ENCODE measurements at places on chromosomes 3 and 15.

DNA sequence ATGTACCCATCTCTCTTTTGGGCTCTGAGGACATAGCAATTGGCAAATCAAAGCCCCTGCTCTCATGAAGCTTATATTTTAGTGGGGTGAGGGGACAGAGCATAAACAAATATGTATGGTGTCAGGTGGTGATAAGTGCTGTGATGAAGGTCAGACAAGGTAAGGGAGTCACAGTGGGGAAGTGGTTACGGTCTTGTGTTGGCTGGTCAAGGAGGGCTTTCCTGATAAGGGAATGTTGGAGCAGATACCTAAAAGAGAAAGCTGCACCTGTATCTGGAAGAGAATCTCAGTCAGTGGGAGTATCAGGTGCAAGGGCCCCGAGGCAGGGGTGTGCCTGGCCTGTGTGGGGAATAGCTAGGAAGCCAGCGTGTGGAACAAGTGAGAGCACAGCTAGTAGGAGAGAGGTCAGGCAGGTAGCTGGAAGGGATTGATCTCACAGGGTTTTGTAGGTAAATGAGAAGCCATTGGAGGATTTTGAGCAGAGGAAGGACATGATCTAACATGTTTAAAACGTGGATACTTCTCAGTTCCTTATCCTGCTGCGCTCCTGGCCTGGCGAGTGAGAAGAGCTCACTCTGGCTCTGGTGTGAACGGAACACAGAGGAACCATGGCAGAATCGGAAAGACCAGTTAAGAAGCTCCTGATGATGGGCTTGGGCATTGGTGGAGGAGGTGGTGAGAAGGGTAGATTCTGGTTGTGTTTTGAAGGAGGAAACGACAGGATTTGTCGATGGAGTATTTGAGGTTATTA is 35.5 kb downstream of the MRAS start:
- DNase-seq, result no peak

DNA sequence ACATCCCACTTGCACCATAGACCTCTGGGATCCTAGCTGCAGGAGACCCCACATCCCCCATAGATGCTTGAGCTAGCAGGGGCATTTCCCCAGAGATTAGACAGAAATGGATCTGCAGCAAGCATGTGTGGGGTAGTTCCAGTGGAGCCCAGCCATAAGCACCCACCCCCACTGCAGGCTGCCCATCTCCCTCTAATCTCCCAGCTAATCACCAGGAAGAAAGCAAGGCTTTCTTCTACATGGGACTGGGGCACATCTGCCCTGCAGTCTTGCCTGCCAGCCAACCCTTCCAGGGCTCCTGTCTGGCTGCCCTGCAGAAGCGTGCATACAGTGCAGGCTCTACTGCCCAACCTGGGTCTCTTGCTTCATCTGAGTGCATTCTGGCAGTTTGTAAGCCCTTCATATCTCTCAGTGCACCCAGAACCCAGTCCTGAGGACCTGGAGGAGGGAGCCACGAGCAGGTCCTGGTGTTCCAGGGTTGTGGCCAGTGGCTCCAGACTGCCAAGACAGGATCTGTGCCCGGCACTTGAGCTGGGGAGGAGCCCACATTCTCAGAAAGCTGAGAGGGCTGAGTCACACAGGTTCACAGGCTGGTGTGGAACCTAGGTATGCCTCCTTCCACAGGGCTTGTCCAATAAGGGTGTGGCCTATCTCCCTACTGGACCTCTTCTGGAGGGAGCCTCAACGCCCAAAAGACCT is 49.9 kb upstream of the IGSF11 start:
- DNase-seq, result no peak

DNA sequence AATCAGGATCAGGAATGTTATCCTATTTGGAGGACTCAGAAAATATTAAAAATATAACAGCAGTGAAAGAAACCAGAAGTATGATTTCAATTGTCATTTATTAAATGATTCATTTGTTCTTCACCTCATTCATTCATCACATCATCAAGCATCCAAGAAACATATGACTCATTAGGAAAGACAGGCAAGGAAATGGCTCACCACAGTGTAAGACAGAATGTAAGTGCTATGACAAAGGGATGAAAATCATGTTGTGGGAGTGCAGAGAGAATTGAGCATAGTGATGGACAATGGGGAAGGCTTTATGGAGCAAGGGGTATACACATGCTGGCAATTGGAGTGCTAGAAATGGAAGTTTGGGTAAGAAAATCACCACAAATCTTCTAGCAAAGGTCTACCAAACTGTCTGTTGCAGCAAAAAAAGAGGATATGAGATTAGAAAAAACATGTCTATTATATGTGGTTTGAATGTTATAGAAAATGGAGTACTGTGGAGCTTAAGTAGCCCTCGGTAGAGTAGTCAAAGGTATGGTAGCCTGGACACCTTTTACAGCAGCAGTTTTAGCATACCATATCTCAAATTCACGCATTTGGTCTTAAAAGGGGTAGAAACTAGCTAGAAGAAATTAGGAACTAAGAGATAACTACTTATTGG is 111.1 kb upstream of the GPR149 start:
- no peak for DNase-seq

DNA sequence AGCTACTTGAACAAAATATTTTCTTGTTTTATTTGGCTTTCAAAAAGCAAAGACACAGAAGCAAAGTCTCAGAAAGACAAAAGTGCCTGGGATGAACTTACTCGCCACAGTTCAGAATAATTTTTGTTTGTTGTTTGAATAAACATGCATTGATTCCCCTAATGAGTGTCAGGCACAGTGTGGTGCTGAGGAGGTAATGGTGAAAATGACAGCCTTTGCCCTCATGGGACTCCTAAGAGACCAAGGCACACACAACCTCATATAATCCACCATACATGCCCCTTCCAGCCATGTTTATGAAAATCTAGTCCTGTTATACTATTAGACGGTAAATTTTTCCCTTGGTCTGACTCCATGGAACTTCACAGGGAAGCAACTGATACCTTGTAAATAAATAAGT is 2.5 kb downstream of the GOLIM4 start:
- no peak for DNase-seq

DNA sequence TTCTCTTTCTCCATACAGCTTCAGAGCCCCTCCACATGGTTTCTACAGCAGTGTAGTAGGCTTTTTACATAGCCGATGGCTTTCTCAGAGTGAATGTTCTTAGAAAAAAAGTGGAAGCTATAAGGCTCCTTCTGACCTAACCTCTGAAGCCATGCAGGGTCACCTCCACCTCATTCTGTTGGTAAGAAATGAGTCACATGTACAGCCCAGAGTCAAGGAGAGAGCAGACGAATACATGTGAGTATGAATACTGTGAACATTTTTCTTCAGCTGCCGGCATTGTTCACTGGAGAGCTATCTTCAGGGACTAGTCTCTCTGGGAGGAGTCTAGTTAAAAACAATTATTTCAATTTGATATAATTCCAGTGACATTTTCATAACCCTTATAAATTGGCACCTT is 68.2 kb upstream of the THRB start:
- no peak for DNase-seq

DNA sequence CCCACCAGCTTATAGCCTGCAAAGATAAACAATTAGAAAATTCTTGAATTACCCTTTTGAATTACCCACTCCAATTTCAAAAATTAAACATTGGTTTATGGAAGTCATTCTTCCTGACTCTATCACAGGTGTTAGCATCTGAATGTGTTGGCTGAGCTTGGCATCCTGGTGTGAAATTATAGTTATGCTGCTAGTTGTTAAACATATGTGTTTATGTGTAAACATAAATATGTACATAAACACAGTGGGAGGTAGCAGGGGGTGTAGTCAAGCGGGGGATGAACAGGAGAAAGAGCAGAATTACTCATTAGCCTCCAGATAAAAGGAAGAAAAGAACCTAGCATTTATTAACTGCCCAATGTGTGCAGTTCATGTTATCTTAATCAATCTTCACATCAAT is 530.2 kb downstream of the MCTP2 start:
- DNase-seq, result no peak

DNA sequence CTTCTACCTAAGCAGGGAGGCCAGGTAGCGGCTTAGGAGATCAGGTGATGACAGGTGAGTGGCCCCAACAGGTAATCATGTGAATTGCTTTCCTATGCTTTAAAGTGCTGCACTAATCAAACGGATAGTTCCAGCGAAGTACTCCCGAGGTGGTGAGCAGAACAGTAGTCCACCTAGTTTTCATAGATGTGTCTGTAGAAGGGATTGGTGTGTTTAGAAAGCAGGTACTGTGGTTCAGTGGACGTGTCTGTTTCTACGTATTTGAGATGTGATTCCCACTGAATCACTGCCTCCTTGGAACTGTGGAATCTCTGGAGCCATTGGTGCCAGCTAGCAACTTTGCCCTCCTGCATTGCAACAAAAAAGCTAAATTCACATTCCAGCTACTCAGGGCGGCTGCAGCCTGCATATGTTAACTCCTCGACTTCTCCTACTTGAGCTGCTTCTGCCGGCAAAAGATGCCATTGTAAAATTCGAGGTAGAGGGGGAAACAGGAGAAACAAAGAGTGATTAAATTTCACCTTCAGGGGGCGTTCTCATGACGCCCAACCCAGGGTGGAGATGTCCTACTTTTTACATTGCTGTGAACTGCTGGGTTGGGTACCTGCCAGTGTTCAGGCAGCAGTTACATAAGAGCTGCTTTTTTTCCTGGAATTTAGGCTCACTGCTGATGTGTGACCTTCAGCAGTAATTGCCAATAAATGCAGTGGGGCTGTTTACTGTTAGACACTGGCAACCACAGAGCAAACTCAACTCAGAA is 227.3 kb downstream of the ITPR1 start:
- DNase-seq, result no peak

DNA sequence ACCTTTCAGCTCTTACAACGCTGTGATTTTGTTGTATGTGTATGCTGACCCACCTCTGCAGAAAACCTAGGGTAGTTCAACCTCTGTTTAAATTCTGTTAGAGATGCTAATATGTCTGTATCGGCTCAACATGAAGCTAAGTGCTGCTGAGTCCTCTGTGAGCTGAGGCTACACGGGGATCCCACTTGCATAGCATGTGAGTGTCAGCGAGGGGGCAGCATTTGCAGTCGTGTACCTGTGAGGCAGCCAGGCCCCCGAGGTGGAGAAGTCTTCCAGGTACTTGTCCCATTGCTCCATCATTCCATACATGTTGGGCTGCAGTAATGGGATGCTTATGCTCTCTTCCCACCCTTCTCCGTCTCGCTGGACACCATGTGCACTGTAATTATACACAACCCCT is 3.7 kb downstream of the MKRN2OS start:
- no peak for DNase-seq

DNA sequence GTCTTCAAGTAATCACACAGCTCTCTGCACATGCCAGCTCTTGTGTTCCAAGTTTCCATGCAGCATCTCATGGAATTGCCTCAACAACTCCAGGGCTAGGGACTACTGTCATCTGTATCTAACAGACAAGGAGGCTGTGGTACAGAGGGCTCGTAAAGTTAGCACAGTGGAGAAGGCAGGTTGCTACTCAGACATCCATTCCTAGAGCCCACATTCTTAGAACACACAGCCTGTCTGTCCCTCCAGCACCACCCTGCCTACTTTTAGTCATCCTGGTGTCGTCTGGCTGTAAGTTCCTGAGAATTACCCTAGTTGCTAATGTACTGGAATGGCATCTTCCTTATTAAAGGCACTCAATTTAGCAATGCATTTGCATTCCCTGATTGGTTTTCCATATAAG is 862.5 kb downstream of the FHIT start:
- DNase-seq, result no peak

GRCh38 chr3:53142986-53143385 is 12.8 kb upstream of the RFT1 start:
- no peak for DNase-seq

DNA sequence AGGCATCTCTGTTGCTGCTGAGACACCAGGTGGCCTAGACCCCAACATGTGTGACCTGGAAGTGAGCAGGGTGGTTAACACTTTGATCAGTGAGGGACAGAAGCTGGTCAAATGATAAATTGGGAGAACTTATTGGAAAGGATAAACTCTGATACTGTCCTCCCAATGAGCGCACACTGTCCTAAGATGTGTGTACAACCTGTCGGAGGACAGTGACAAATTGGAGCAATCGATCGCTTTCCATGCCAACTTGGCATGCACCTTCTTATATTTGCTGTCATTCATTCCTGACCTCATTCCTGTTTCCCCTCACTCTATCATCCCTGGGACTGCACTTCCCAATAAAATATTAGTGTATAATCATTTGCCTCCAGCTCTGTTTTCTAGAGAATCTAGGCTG is 198.7 kb upstream of the PROK2 start:
- DNase-seq, result no peak

DNA sequence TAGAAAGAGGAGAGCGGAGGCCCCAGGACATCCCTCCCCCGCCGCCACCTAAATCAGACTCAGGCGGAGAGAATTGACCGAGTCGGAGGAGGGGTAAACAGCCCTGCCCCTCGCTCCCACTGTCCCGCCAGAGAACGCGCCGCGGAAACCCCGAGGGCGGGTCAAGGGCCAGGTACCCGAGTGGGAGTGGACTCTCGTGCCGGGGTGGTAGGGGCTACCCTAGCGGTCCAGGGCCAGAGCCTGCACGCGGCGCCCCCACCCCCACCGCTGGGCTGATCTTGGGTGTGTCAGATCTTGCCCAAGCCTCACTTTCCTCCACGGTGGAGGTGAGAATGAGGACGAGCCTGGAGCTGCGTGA is 19.0 kb downstream of the SPATA12 start:
- no peak for DNase-seq

DNA sequence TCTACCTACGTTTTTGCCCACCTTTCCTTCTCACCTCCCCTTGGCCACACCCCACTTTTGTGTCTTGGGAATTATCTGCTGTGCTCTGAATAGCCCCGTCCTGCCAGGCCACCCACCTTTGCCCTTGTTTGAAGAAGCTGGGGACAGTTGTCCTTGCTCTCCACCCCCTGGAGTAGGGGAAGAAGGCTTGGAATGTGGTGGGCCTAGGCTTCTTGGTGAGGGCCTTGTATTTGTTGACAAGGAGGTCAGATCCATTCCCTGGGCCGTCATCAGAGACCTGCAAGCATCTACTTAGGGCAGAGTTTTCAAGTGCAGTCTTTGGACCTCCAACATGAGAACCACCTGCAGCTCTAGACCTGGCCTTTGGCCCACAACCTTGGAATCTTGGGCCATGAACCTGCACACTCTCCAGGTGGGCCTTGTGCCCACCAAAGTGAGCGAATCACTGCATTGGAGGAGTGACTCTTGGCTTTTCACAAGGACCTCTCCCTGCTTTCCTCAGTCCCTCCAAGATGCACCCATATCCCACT is 160.6 kb downstream of the APBA2 start:
- DNase-seq, result no peak

DNA sequence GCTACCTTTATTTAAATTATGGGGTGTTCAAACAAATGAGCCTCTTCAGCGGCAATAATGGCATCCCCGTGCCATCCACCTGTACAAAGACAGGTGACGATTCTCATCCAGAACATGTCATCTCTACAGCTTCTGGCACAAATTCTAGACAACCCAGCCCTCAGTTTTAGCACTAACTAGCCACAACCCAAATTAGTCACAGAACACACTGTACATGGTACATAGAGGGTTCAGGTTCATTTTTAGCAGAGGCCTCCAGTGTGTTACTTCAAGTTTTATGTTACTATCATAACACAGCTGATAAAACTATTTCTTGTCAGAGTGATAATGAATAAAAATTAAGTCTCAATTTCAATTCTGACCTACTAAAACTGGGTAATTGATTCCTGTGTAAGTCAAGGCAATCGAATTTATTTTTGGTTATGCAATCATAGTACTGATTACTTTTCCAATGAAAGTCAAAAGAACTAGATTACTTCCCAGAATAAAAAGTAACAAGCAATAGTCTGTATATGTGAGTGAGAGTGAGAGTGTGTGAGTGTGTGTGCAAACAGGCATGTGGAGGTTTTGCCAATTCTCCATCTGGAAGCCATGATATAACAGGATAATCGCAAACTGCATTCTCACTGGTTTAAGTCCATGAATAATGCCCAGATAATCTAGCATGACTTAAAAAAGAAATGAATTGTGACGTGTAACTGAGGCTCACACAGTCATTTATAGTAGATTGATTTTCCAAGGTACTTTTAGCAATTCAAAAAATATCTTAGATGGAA is 37.4 kb downstream of the SHQ1 start:
- no peak for DNase-seq

Measured in stimulated activated CD8-positive, alpha-beta memory T cell treated with anti-CD3 and anti-CD28 coated beads, Interleukin-12 subunit alpha, Interleukin-12 subunit beta, amount 100 ng/mL, for 1 hour (primary cell).